ENCODE measurements at places on chromosomes 16 and 17. TPM values are rescaled to one million over a fixed set of nuclear protein-coding genes. Genes with fewer than 3 reads are reported as not detected.
A peak's percentile ranks its signal among the peaks of the same experiment; 100 is the strongest.

DNA sequence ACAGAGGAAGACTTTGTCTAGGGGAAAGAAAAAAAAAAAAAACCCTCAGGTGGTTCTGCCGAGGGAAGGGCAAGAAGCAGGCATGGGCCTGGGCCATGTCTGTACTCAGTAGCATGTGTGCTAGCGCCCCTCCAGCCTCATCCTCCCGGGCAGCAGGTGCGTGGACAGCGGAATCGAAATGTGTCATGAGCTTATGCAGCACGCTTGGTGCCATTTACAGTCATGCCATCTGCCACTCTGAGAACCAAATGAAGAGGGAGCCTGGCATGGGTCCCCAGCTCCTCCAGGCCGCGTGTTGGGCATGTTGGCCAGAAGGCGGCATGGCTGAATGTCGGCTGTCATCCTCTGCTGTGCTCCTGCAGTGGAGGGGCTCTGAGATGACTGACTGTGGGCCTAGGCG is 31.4 kb downstream of the CRAMP1 start:
- H3K27ac ChIP-seq: no peak overlapping the region
- peaks cover 7% of the 10 kb centered on the region for H3K4me1 ChIP-seq
- H3K4me3 ChIP-seq: no peak overlapping the region
- peaks cover 87% of the 10 kb centered on the region for H3K36me3 ChIP-seq

DNA sequence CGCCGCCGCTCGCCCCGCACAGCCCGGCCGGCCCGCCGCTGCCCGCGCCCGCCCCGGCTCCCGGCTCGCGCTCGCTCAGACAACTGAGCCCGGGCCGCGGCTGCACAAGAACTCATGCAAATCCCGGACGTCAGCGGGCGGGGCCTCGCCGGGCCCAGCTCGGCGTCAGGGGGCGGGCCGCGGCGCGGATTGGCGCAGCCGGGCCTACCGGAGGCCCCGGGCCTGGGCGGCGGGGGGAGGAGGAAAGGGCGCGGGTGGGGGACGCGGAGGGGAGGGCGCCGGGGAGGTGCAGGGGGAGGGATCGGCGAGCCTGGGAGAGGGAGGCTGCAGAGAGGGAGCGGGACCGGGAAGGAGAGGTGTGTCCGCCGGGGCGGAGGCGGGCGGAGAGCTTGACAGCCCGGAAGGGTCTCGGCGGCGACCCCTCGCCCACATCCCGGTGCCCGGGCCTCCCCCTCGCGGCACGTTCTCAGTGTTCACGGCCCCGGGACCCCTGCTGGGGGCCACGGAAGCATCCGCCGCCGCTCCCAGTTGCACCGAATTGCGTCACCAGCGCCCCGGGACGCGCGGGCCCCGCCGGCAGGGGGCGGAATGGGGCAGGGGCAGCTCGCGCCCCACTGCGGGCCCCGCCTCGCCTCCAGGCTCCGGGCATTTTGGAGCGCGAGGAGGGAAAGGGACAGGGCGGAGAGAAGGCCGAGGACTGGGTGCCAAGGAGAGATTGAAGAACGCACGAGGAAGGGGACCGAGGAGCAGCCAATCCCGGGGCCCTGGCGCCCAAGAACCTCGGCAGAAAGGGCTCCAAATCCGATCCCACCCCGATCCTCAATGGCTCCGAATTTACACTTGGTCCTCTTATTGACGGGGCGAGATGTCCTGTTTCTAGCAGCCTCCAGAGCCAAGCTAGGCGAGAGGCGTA is at the start of gene CBX4:
TSS of gene CBX4 (minus strand) at position 85 of the 913 bp plus-strand sequence. CDS start 189 bp downstream, outside the sequence.
- peaks cover 40% of the 10 kb centered on the region for H3K27me3 ChIP-seq
- peaks cover 75% of the 10 kb centered on the region for H3K4me1 ChIP-seq
- peak within 1 kb of the TSS; percentile 70 for H3K4me3 ChIP-seq
- H3K27ac ChIP-seq: peak within 1 kb of the TSS; percentile 93
- peak; percentile 97 for DNase-seq

- peaks cover 5% of the 10 kb centered on the region for H3K4me1 ChIP-seq
- H3K4me3 ChIP-seq: no peak overlapping the region
- H3K36me3 ChIP-seq: no peaks in the 10 kb centered on the region
- no peak overlapping the region for H3K27ac ChIP-seq
- no peak for DNase-seq
These were observed 19.8 kb downstream of the B9D1 start for GRCh38 chr17:19342611-19343255.

GRCh38 chr16:81035398-81035974 is at the start of gene ATMIN:
TSS of gene ATMIN (plus strand) at chr16:81035842. CDS start at chr16:81035871, 29 bp downstream.
- H3K27me3 ChIP-seq: no peaks in the 10 kb centered on the region
- H3K27ac ChIP-seq: peak within 1 kb of the TSS; percentile 74
- H3K4me3 ChIP-seq: peak within 1 kb of the TSS; percentile 79
- peaks cover 35% of the 10 kb centered on the region for H3K4me1 ChIP-seq

GRCh38 chr16:48413272-48413671 is 28.1 kb upstream of the SIAH1 start:
- H3K27ac ChIP-seq: no peak overlapping the region
- no peak for DNase-seq
- peaks cover 8% of the 10 kb centered on the region for H3K4me1 ChIP-seq

GRCh38 chr16:5379954-5380353 is 282.4 kb upstream of the EEF2KMT start:
- H3K36me3 ChIP-seq: no peaks in the 10 kb centered on the region
- H3K27ac ChIP-seq: no peak overlapping the region
- H3K4me1 ChIP-seq: no peaks in the 10 kb centered on the region
- H3K4me3 ChIP-seq: no peak overlapping the region

GRCh38 chr16:73124097-73124652 is 76.2 kb upstream of the ZFHX3 start:
- no peaks in the 10 kb centered on the region for H3K36me3 ChIP-seq
- no peak overlapping the region for H3K4me3 ChIP-seq
- peaks cover 24% of the 10 kb centered on the region for H3K4me1 ChIP-seq
- no peak overlapping the region for H3K27ac ChIP-seq
- no peak for DNase-seq
- H3K27me3 ChIP-seq: no peaks in the 10 kb centered on the region

DNA sequence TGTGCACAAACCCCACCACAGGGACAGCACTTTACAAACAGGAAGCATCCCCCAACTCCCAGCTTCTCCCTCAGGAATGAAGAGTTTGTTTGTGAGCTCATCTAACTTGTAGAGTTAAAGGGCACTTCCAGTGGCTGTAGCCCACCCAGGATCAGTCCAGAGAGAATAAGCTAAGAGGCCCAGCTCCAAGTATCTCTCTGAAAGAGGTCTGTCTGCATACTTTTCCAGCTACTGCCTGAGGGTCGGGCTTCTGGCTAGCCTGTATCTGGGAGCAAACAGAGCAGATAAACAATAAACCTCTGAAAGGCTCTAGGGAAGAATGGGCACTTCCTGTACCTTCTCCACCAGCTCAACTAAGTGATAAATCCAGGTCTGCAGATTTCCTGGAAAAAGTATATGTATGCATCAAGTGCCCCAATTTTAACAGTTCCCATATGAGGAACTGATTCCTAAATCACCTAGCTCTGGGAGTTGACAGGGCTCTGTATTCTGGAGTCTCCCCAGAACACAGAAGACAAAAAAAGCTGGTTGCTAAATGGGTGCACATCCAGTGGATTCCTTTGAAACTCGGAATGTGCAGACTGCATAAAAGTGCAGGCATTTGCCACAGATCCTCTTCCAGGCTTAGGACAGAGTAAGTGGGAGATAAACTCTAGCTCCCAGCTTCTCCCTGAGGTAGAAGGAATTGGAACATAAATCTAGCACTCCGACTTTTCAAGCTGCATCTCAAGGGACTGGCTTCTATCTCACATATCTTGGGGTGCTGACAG is 37.1 kb upstream of the MYLK3 start:
- no peaks in the 10 kb centered on the region for H3K36me3 ChIP-seq
- H3K27me3 ChIP-seq: no peaks in the 10 kb centered on the region
- no peak overlapping the region for H3K4me3 ChIP-seq
- H3K4me1 ChIP-seq: no peaks in the 10 kb centered on the region
- no peak overlapping the region for H3K27ac ChIP-seq

GRCh38 chr17:4856271-4856936 is 23.3 kb downstream of the MINK1 start:
- no peak overlapping the region for H3K4me3 ChIP-seq
- H3K27me3 ChIP-seq: no peaks in the 10 kb centered on the region
- peaks cover 66% of the 10 kb centered on the region for H3K4me1 ChIP-seq

- no peaks in the 10 kb centered on the region for H3K27me3 ChIP-seq
- peak overlapping the region; percentile 35 for H3K4me3 ChIP-seq
- H3K4me1 ChIP-seq: no peaks in the 10 kb centered on the region
- no peaks in the 10 kb centered on the region for H3K36me3 ChIP-seq
- peak overlapping the region; percentile 60 for H3K27ac ChIP-seq
These were observed 9.0 kb downstream of the ATAD5 start for GRCh38 chr17:30840771-30841170.

DNA sequence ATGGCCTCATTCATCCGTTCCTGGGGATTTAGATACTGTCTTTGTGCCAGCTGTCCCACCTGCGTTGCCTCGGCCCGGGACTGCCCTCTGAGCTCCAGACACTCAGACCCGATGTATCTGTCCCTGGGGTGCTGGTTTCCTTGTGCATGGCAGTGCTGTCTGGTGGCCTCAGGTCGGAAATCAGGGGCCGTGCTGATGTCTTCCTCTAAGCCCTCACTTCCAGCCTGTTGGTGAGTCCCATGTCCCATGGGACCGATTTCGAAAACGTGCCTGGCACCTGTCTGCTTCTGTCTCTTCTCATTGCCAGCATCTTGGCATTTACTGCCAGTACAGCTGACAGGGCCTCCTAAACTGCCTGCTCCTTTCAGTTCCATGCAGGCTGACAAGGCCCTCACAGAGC is 22.1 kb downstream of the NT5M start:
- no peaks in the 10 kb centered on the region for H3K36me3 ChIP-seq
- H3K27ac ChIP-seq: no peak overlapping the region
- H3K4me1 ChIP-seq: no peaks in the 10 kb centered on the region
- H3K4me3 ChIP-seq: no peak overlapping the region

DNA sequence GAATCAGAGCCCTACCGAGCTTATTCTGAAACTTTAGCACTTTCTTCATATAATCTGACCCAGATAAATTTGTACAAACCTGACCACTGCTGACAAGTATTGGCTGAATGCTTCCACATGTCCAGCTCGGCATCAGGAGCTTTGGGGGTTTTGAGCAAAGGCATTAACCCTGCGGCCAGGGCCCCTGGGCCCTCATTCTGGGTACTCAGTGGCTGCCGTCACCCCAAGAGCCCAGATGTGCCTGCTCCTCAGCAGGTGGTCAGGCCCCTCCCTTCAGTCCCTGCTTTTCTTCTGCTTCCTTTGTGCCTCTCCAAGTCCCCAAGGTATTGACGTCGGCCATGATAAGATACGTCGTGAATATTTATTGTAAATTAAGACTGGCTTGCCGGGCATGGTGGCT is 47.3 kb upstream of the CHMP6 start:
- peaks cover 21% of the 10 kb centered on the region for H3K4me1 ChIP-seq
- DNase-seq: peak; percentile 12
- no peaks in the 10 kb centered on the region for H3K27me3 ChIP-seq
- no peak overlapping the region for H3K27ac ChIP-seq
- peaks cover 39% of the 10 kb centered on the region for H3K36me3 ChIP-seq
- no peak overlapping the region for H3K4me3 ChIP-seq

GRCh38 chr16:88999457-89000206 is 22.6 kb upstream of the CBFA2T3 start:
- H3K27me3 ChIP-seq: peaks cover 46% of the 10 kb centered on the region
- no peak for DNase-seq
- no peak overlapping the region for H3K27ac ChIP-seq
- H3K36me3 ChIP-seq: no peaks in the 10 kb centered on the region

DNA sequence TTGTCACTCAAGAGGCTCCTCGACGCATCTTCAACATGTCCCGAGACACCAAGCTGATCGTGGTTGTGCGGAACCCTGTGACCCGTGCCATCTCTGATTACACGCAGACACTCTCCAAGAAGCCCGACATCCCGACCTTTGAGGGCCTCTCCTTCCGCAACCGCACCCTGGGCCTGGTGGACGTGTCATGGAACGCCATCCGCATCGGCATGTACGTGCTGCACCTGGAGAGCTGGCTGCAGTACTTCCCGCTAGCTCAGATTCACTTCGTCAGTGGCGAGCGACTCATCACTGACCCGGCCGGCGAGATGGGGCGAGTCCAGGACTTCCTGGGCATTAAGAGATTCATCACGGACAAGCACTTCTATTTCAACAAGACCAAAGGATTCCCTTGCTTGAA is 101.0 kb downstream of the HS3ST2 start:
- H3K36me3 ChIP-seq: no peaks in the 10 kb centered on the region
- DNase-seq: no peak
- no peaks in the 10 kb centered on the region for H3K27me3 ChIP-seq
- no peak overlapping the region for H3K27ac ChIP-seq

- H3K4me3 ChIP-seq: peak overlapping the region; percentile 78
- no peaks in the 10 kb centered on the region for H3K27me3 ChIP-seq
- DNase-seq: peak; percentile 61
- H3K4me1 ChIP-seq: peaks cover 68% of the 10 kb centered on the region
- peaks cover 27% of the 10 kb centered on the region for H3K36me3 ChIP-seq
These were observed 775 bp upstream of the PAGR1 start for GRCh38 chr16:29815032-29815721.

GRCh38 chr17:1055751-1056645 is 59.1 kb downstream of the TIMM22 start:
- peaks cover 5% of the 10 kb centered on the region for H3K4me1 ChIP-seq
- no peaks in the 10 kb centered on the region for H3K27me3 ChIP-seq
- no peak overlapping the region for H3K27ac ChIP-seq
- H3K4me3 ChIP-seq: no peak overlapping the region

DNA sequence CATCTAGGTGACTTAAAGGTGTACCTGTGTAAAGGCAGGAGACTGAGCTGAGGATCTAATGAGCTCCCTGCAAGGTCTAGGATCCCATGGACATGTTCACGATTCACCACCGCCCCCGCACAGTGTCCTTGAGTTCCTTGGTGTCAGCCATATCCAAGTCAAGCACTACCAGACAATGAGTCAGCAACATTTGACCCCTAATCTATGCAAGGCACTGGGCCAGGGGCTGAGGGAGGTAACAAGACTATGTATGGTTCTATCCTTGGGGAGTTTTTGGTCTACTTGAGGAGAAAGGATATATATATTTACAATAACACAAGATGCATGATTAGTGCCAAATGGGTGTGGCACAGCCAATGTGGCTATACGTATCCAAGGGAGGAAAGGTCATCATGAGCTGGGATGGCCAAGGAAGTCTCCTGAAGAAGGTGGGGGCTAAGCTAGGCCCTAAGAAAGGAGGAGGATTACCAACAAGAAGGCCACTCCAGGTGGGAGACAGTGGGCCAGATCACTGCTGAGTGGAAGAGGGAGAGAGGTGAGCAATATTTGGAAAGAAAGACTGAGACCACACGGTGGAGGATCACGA is 35.0 kb downstream of the ITGB3 start:
- no peaks in the 10 kb centered on the region for H3K27me3 ChIP-seq
- no peak for DNase-seq
- no peak overlapping the region for H3K4me3 ChIP-seq
- H3K36me3 ChIP-seq: no peaks in the 10 kb centered on the region
- no peaks in the 10 kb centered on the region for H3K4me1 ChIP-seq

The CHST6 gene
- 2.5 TPM for total RNA-seq

The NKD1 gene
- total RNA-seq: 30.7 TPM

The ZG16 gene
- not detected for total RNA-seq

The CCL17 gene
- total RNA-seq: 2.8 TPM

The AIPL1 gene
- not detected for total RNA-seq

The MARVELD3 gene
- total RNA-seq: 6.7 TPM

The FA2H gene
- 2.5 TPM for total RNA-seq

The FNDC8 gene
- total RNA-seq: not detected

The SGCA gene
- total RNA-seq: 9.1 TPM

The LCMT1 gene
- total RNA-seq: 35.7 TPM

The WNT9B gene
- 0.80 TPM for total RNA-seq

The CA7 gene
- not detected for total RNA-seq

The SMG1 gene
- 89.0 TPM for total RNA-seq
